ENCODE measurements at places on chromosomes 4 and X.
A peak's percentile ranks its signal among the peaks of the same experiment; 100 is the strongest.

GRCh38 chr4:87353592-87353991 is 30.9 kb upstream of the HSD17B13 start:
- no peak for DNase-seq

DNA sequence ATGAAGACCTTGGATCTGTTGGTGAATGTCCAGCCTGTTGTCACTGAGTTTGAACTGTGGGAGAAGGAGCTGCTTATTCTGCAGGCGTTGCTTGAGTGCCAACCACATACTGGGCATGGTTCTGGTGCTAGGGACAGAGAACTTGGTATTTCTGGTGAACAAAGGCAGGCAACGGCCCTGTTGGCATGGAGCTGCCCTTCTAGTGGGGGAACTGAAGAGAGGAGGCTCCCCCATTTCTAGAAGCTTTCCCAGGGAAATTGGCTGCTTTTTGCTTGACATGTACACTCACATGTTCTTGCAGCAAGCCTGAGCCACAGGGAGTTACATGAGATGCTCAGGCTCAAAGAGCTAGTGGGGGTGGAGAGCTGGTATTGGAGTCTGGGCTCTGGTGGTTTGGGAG is 8.9 kb upstream of the CD38 start:
- no peak for DNase-seq

- no peak for DNase-seq
These were observed 97.9 kb downstream of the COX18 start for GRCh38 chr4:72971572-72971971.

DNA sequence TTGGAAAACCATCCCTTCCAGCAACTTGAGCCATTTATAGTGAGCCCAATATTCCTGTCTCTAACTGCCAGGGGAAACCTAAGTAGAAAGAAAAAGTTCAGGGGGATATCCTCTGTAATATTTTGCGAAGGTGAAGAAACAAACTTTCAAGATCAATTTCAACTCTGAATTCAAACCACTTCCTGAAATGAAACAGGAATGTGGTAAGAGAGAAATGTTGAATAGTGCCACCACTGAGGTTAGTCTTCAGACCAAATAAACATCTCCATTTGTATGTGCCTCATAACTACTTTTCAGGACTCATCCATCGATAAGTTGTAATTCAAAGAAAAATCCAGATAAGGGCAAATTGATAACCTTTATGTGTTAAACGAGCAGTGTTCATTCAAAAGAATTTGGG is 128.7 kb downstream of the GABRB1 start:
- DNase-seq = peak; percentile 72

- no peak for DNase-seq
These were observed 945.3 kb upstream of the GRIA3 start for GRCh38 chrX:122238801-122239200.

- no peak for DNase-seq
These were observed 174.8 kb downstream of the HHIP start for GRCh38 chr4:144820728-144821085.

- DNase-seq = peak; percentile 87
These were observed 115.4 kb downstream of the PTTG2 start for GRCh38 chr4:38075370-38076152.

DNA sequence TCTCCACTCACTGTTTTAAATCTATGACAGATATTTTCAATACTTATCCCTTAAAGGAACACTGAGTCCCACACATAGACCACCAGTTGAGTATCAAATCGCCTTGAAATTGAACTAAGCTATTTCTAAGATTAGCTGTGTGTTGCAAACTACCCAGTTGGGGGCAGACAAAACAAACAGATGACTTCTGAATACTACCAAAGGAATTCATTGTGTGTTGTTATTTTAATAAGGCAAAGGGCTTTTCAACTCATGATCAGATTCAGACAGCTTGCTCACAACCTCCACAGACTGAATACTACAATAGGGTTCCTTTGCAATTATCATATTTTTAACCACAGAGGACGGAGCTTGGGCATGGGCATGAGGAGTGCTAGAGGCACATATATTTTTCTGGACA is 283.0 kb upstream of the GPC4 start:
- no peak for DNase-seq

DNA sequence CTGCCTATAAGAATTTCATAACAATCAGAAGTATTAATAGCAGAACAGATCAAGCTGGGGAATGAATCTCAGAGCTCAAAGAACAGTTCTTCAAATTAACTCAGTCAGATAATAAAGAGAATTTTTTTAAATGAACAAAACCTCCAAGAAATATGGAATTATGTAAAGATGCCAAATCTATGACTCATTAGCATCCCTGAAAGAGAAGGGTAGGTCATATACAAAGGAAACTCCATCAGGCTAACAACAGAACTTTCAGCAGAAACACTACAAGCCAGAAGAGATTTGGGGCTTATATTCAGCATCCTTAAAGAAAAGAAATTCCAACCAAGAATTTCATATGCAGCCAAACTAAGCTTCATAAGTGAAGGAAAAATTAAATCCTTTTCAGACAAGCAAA is 28.6 kb downstream of the CBR4 start:
- DNase-seq = no peak

GRCh38 chr4:138499627-138500026 is 257.5 kb upstream of the SLC7A11 start:
- no peak for DNase-seq

GRCh38 chr4:81061344-81061730 is 30.8 kb downstream of the BMP3 start:
- no peak for DNase-seq

GRCh38 chr4:5900844-5901243 is 8.0 kb upstream of the CRMP1 start:
- DNase-seq = no peak

DNA sequence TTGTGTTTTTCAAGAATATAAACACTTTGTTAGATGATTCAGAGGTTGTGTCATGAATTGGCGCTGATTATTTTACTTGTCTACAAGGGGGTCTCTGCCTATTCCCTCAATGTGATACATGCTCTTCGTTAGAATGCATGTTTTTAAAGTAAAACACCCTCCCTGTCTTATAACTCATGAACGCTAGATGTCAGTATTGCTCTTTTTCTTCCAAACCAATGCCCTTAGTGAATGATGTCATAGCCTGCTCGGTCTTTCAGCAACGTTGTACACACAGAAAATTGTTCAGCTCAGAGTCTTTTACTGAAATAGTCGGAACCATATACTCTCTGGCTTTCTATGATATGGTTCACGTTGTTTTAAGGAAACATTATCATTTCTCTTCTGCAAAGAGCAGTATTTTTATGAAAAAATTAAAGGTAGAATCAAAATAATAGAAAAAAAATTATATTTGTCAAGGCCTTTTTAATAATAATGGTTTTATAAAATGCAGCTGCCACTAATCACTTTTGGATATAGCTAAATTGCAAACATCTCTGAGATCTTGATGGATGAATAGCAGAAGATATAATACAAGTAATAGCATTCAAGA is 292.9 kb downstream of the TLL1 start:
- peak; percentile 84 for DNase-seq

DNA sequence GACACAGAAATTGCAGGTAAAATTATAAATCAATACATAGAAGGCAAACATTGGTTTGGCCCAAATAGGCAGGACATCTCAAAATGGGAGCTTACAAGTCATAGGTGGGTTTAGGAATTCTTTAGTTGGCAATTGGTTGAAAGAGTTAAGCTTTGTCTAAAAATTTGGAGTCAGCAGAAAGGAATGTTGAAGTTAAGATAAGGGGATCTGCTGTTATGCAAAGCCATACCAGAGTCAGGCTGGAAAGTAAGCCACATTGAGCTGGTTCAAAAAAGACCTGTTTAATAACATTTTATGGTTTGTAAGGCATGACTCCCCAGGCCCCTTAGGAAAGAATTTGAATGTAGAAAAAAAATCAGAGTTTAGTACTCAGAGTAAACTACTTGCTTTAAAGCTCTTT is 92.6 kb downstream of the IL13RA2 start:
- DNase-seq = no peak

DNA sequence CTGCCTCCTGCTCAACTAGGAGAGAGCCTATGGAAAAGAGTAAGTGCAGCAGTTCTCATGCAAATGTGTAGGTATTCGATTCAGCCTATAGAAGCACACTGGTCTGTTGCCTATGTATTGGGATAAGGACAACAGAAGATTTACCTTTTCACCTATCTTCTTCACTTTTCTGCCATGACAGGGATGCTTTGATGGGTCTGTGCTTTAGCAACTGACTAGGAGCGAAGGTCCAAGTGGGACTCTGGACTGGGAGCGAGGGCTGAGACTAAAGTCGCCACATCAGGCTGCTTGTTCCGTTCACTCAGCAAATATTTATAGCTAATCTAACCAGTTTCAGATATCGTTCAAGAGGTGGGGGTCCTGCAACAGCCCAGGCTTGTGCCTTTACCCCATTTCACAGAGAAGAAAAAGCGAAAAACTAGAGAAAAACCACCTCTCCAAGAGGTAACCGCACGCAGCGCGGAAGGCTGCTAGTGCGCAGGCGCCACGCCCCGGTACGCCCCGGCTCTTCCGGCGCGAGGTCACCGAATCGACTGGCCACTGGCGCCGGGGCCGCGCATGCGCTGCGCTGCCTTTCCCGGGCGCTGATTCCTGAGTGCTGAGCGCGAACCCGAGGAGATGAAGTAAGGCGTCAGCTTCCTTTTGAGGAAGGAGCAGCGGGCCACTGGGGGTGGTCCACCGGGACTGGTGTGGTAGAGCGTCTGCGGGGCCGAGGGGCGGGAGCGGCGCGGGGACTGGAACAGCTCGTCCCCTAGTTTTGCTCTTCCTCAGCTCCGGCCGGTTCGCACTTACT is at the start of gene RBMX2:
Gene RBMX2 (plus strand): TSS at position 573 of the 793 bp plus-strand sequence. CDS start 46 bp downstream, at position 619.
- DNase-seq = peak; percentile 50

DNA sequence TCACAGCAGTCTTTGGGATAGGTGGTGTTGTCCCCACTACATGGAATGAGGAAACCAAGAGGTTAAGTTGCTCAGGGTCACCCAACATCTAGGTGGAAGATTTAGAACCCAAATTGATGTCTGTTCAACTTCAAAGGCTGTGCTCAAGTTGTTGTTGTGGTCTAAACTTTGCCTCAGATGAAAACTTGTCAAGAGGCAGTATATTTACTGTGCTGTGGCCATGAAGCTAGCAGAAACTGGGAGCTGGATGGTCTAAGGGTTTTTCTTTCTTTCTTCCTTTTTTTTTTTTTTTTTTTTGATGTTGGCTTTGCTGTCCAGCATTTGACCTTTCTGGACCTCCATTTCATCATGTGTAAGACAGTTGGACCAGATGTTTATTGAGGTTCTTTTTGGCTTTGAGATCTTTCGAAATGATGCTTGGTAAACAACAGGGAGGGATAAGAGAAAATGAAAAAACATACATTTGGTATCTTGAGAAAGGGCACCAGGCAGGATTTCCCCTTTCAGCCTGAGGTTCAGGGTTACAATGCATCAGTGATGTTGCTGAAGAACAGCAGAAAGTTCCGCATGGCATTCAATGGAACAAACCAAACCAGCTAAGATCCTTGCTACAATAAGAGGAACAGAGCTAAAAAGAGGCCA is 166.2 kb upstream of the RPS6KA3 start:
- DNase-seq = no peak

DNA sequence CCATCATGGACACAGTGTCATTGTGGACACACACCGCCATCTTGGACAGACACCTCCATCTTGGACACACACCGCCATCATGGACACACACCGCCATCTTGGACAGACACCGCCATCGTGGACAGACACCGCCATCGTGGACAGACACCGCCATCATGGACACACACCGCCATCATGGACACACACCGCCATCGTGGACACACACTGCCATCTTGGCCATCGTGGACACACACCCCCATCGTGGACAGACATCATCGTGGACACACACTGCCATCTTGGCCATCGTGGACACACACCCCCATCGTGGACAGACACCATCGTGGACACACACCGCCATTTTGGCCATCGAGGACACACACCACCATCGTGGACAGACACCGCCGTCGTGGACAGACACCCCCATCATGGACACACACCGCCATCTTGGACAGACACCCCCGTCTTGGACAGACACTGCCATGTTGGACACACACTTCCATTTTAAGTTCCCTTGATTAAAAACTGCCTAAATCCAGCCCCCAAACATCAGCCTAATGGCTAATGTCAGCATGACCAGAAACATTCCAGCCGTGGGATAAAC is 9.1 kb downstream of the ASMTL start:
- no peak for DNase-seq

DNA sequence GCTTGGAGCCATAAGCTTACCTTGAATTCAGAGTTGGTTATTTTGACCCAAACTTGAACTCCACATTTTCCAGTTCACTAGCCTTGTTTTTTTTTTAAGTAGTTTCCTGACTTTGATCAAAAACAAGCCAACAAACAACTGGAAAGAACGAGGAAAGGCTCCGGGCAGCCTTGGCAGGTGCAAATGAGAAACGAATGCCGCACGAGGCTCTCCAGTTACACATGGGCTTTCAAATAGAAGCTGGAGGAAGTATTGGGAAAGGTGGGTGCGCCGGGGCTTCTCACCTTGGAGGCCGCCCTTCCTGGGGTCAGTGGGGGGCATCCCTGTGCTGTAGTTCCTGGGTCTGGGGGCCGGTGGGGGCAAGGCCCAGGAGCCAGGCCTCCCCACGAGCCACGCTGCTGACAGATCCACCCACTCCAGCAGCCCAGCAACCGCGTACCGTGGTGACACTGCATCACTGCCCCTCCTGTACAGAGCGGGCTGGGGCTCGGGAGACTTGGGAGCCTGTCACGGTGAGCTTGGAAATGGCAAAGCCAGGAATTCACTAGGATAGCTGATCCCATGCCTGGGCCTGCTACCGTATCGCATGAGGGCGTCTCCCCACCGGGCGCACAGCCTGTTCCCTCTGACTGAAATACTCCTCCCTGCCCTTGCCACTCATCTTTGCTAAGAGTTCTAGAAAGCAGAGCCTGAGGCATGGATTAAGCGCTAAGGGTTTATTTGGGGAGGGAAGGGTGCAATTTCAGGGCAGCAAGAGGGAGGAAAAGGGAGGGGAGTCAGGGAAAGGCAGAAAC is 50.9 kb upstream of the ADRA2C start:
- no peak for DNase-seq

GRCh38 chr4:16449406-16449805 is 223.1 kb upstream of the TAPT1 start:
- no peak for DNase-seq

GRCh38 chr4:20480165-20480947 is 219.9 kb upstream of the PACRGL start:
- DNase-seq = no peak

GRCh38 chr4:108031427-108032083 is 41.9 kb downstream of the HADH start:
- no peak for DNase-seq

GRCh38 chrX:122625821-122626220 is 558.3 kb upstream of the GRIA3 start:
- no peak for DNase-seq

- no peak for DNase-seq
These were observed 205.4 kb upstream of the ITM2A start for GRCh38 chrX:79572566-79572965.

- DNase-seq = no peak
These were observed 3.8 kb downstream of the IL21 start for GRCh38 chr4:122616915-122617596.

GRCh38 chrX:133171962-133172708 is 46.0 kb downstream of the TFDP3 start:
- DNase-seq = peak; percentile 22

GRCh38 chr4:174933083-174933482 is 14.9 kb downstream of the ADAM29 start:
- DNase-seq = no peak
